ENCODE measurements at places on chromosomes 4 and X.

DNA sequence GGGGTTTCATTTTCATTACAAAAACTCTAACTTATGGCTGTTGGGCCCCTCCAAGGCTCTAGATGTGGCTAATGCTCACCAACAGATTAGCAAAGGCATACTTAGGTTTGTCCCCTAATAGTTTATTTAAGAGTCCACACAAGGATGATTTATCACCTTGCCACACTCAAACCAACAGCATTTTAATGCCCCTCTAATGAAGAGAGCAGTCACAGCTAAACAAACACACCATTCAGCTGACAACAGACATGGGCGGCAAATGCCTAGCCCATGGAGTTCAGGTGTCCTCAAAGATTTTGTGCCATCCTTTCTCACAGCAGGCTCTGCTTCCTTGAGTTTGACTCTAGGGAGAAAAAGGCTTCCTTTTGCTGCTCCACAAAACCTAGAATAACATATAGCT lies 61.8 kb upstream of the CITED1 start:
- DNase-seq = no peak

DNA sequence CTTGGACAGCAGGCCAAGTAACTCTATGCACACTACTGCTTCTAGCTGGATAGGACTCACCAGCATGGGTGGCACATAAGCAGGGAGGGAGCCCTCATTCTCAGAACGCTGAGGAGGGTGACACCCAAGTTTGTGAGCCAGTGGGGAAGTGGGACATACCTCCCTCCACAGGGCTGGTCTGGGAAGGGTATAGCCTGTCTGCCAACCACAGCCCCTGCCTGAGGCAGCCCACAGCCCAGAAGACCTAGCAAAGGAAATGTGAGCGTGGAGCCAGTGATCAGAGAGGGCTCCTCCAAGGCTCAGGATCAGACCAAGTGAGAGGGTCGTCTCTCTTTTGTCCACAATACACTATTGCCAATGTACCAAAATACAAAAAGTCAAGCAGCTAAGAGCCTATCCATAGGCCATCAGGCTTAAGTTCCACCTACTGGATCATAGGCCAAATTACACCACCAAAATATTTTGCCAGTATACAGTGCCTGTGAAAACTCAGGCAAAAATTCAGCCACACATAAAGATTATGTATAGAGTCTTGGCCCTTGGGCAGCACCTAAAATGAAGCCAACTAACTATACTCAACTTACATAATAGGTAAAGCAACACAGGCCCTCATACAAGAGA lies 1203.1 kb downstream of the PCDH18 start:
- no peak for DNase-seq

- no peak for DNase-seq
Measured at GRCh38 chr4:188106454-188106853, 2.9 kb downstream of the TRIML2 start.

GRCh38 chr4:70749313-70749712 lies 27.5 kb downstream of the RUFY3 start:
- no peak for DNase-seq

- DNase-seq = no peak
Measured at GRCh38 chr4:95505151-95505550, 43.6 kb downstream of the UNC5C start.

GRCh38 chr4:86306816-86307215 lies 53.0 kb downstream of the MAPK10 start:
- DNase-seq = no peak

- DNase-seq = no peak
Measured at GRCh38 chr4:108129196-108129595, 39.5 kb downstream of the LEF1 start.

GRCh38 chr4:14910411-14910810 lies 91.9 kb upstream of the CPEB2 start:
- DNase-seq = no peak

DNA sequence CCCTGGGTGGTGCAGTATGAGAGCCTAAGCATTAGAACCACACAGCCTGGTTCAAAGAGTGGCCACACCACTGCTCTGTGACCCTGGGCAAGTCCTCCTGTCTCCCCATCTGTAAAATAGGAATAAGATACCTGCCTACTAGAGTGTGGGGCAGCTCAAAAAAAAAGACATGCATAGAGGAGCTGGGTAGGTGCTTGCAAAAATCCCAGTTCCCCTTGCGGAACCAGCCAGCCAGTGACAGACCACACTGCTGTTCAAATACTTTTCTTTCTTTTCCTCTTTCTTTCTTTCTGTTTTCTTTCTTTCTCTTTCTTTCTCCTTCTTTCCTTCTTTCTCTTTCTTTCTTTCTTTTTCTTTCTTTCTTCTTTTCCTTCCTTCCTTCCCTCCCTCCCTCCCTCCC lies 63.0 kb upstream of the TRIM2 start:
- no peak for DNase-seq

- no peak for DNase-seq
Measured at GRCh38 chrX:108590496-108590895, 145.9 kb downstream of the IRS4 start.

- DNase-seq = no peak
Measured at GRCh38 chrX:31128855-31129254, 57.0 kb upstream of the FTHL17 start.

- no peak for DNase-seq
Measured at GRCh38 chr4:181200076-181200475, 1043.1 kb upstream of the TENM3 start.

DNA sequence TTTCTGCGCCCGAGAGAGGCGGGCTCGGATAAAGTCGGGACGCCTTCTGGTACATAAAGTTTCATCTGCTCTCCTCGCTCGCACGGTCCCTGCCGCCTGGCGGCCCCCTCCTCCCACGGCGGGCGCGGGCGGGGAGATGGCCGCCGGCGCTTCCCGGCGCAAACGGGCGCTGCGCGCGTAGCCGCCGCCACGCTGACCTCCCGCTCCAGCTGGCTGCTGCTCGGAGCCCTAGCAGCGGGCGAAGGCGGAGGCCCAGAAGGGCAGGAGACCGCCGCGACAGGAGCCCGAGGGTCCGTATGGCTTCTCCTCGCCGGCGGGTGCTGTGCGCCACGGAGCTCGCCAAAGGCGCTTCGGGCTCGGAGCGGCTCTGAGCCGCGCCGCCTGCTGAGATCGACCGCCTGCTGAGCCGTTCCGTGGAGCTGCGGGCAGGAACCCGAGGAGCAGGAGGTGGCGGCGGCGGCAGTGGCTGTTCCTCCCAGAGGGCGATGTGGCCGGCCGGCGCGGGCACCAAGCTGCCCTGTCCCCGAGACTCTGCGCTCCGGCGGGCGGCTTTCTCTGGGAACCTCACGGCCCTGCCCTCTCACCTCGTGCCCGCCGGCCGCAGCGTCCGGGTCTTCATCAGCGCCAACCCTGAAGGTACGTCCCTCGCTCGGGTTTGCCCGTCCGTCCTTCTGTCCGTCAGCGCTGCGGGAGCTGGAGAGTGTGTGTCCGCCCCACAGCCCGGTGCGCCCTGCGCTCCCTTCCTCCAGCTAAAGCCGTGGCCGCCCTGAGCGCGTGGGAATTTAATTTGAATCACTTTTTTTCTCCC lies at the start of gene NWD2:
TSS of gene NWD2 (plus strand) at position 161 of the 808 bp plus-strand sequence. CDS start at position 486, 325 bp downstream.
- peak; percentile 78 for DNase-seq

GRCh38 chr4:58760737-58761136 lies 1650.6 kb upstream of the IGFBP7 start:
- no peak for DNase-seq

DNA sequence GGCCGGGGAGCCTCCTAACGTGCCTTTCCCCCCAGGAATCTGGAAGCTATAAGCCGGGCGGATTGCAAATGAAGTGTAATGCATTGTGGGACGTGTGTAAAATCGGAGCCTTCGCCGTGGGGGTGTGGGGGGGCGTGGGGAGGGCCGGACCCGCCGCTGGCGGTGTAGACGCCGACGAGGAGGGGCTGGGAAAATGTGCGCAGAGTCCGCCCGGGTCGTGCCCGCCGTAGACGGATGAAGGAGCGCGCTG lies 1.3 kb downstream of the STOX2 start:
- DNase-seq = no peak

GRCh38 chr4:101019941-101020401 lies 327.4 kb downstream of the PPP3CA start:
- no peak for DNase-seq

DNA sequence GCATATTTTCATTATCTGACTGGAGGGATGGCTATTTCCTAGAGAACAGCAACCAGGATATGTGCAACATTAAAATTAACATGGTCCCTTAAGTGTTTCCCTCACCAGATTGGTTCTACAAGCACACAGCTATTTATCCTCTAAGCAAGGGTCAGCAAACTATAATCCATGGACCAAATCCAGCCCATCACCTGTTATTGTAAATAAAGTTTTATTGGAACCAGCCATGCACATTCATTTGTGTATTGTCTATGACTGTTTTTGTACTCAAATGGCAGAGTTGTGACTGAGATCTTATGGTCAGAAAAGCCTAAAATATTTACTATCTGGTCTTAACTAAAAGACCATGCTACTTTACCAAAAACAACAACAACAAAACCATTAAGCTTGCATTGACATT lies 77.9 kb downstream of the AMELX start:
- no peak for DNase-seq

DNA sequence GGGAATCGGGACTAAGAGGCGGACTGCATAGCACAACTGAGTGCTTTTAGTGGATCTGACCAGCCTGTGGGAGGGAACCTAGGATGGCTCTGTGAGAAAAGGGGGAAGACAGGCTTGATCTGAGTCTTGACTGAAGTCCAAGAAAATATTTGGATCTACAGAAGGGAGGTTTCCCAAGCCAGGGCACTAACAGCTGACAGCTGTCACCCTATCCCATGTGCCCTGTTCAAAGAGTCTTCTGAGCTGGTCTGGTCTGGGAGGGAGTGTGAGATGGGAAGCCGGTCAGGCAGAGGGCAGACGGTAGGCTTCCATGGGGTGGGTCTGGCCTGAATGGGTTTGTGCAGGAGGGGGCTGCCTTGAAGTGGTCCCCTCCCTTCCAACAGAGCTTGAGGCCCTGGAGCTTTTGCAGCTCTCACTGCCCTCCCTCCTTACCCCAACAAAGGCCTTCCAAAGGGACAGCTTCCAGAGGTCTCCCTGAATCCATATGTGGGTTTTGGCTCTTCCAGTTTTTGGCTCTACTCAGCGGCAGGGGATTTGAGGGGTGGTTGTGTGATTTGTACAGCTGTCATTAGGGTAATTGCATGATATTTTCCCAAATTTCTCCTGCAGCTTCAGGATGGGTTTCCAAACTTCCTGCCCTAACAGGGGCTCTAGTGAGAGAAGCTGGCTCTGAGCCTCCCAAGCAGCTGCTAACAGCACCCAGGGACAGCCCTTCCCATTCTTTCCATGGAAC lies 643.7 kb downstream of the BCOR start:
- DNase-seq = no peak

DNA sequence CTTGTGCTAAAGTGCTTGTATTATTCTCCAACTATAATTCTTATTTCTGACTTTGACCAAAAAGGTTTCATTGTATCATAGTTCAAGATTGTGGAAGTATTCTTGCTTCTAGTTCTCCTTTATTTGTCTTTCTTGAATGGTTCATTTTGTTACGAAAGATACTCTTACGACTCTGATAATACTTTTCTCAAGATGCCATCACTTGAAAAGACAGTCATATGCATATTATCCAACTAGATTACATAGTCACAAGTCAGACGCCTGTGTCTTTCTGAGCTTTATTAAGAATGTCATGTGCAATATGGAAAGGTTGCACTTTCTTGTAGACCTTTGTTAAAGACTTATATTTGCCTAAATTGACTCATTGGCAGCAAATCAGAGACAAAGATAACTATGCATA lies 71.4 kb upstream of the HPGD start:
- no peak for DNase-seq

- DNase-seq = peak; percentile 60
Measured at GRCh38 chr4:170089668-170090351, at the start of gene AADAT. TSS of gene AADAT (minus strand) at chr4:170089956. CDS start at chr4:170089690, 266 bp downstream.

All from H1 (cell line).